ENCODE measurements at places on chromosomes 16 and 17.
A peak's percentile ranks its signal among the peaks of the same experiment; 100 is the strongest.

DNA sequence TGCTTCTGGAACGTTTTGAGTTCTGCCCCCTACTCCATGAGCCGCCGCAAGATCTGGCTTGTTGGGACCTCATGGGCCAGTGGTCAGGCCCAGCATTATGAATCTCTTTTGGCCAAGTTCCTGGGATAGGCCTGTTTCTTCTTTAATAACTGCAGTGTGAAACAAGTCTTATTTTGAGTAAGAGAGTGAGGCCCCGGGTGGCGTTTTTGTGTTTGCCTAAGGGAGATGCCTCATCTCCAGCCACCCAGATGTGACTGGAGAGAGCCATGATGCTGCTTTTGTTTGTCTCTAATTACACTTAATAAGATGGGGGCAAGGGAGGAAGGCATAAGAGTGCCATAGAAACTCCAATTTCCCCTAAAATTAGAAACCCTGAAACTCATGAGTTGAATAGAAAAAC is 39.8 kb downstream of the KSR1 start:
- DNase-seq, result no peak

- no peak for DNase-seq
Measured at GRCh38 chr16:81143921-81144471, 47.8 kb upstream of the GCSH start.

- DNase-seq, result peak; percentile 52
Measured at GRCh38 chr17:65027305-65027704, 29.2 kb downstream of the GNA13 start.

DNA sequence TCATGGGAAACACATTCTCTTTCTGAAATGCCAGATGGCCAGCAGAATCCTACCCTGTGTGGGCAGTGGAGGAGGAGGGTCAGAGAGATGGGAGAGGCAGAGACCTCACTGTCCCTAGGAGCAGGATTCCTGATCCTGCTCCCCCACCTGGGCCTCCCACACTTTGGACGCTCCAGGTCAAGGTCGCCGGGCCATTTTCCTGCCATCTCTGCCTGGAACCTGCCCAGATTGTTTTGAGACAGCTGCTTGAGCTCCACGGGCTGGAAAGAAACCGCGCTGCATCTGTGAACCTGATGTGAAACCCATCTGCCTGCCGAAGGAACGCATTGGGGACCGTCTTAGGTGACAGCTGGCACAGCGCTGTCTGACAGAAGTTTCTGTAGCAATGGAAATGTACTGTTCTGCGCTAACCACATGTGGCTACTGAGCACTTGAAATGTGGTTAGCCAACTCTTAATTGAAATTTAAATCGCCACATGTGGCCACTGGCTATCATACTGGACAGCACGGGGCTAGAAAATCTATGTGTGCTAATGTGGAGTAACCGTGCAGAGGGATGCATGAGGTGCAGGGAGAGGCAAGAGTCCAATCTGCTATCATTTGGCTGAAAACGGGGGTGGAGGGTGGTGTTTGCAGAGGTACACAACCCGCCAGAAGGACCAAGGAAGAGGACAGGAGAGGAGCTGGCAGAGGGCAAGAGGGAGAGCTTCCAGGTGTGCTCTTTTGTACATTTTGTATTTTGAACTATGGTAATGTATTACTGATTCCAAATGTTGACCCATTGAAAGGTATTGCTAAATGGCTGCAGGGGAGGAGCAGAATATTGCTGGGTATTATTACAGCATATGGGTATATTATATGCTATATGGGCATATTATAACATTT is 15.4 kb upstream of the NUBP1 start:
- no peak for DNase-seq

- DNase-seq, result no peak
Measured at GRCh38 chr16:70801611-70802010, 653 bp upstream of the VAC14 start.

DNA sequence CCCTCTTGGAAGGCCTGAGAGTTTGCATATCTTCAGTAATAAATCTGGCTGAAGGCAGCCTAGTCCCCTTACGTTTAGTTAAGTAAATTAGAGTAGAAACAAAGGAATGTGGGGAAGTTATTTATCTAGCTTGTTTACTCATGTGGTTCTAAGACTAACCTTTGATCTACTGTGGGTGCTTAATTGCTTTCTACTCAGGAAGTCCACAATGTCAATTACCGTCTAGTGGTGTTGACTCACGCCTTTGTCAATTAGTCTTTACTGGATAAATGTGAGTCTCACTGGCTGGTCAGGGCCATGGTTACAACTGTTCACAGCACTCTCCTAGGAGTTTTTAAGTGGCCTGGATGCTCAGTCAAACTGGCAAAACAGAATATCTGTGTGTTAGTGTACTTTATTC is 2338.4 kb downstream of the TP53TG3F start:
- DNase-seq, result no peak

DNA sequence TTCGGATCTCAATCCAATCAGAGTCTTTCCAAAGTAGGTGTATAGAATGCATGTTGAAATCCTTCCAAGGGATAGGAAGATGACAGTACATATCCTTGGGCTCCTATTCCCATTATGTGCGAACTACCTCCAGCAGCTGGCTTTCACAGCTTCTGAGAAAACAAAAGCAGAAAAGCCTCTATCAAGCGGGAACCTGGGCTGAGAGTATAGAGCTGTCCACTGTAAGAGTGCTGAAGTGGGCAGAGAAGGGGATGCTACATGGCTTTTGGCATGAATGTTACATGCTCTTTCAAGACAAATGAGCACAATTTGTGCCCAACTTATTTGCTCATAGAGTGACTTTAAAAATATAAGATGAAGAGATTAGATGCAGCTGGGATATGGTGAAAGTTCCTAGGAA is 993.5 kb downstream of the CDH8 start:
- DNase-seq, result no peak

DNA sequence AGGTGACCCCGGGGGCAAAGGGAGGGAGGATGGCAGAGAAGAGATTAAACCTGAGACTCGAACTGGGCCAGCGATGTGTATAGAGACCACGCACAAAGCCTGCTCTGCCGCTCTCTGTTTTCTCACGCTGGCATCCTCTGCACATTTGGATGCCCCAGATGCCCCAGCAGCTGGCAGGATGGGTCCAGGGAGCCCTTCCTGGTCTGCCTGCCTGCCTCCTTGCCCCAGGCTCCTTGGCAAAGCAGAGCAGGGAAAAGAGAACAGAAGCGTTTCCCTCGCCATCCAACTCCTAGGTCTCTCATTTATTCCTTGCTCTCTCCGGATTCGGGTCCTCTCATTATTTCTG is 5.2 kb upstream of the PIPOX start:
- peak; percentile 69 for DNase-seq

- no peak for DNase-seq
Measured at GRCh38 chr17:28615260-28615940, 1.4 kb upstream of the RSKR start.

GRCh38 chr16:55207693-55208428 is 116.1 kb upstream of the IRX6 start:
- peak; percentile 18 for DNase-seq

DNA sequence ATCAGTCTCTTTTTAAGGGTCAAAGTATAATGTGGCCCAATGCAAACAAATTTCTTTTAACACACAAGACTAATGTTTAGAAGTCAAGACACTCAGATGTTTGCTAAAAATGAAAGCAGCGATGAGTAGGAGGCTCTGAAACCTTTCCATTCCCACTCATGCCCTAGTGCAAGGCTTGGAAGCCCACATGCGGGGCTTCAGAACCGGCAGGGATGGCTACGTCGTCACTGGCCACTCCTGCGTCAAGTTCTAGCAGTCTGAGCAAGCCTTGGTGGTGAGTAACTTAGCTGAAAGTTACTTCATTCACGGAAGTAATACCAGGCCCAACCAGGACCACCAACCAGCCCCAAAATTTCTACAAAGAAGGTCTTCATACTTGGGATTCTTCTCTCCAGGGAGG is 14.8 kb upstream of the TMED6 start:
- DNase-seq, result no peak

DNA sequence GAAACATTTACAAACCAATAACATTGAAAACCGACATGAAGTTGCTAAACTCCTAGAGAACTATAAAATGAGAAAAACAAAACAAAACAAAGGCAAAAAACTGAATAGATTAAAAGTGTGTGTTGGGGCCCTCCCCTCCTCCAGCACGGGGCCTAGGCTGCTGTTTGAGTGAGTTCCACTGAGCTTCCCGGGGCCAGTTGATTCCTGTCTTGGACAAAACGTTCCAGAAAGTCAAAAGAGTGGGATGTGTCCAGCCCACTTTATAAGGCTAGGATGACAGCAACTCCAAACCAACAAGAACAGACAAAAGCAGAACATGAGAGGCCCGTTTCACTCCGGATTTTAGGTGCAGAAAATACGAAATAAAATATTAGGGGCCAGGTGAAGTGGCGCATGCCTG is 11.6 kb upstream of the CSNK1D start:
- no peak for DNase-seq

GRCh38 chr16:30758988-30759491 is 2.8 kb downstream of the CFAP119 start:
- no peak for DNase-seq

- no peak for DNase-seq
Measured at GRCh38 chr17:13480877-13481276, 120.9 kb downstream of the HS3ST3A1 start.

GRCh38 chr16:29744541-29745101 is 1.2 kb downstream of the C16orf54 start:
- no peak for DNase-seq

GRCh38 chr17:6313835-6314234 is 121.1 kb downstream of the AIPL1 start:
- no peak for DNase-seq

DNA sequence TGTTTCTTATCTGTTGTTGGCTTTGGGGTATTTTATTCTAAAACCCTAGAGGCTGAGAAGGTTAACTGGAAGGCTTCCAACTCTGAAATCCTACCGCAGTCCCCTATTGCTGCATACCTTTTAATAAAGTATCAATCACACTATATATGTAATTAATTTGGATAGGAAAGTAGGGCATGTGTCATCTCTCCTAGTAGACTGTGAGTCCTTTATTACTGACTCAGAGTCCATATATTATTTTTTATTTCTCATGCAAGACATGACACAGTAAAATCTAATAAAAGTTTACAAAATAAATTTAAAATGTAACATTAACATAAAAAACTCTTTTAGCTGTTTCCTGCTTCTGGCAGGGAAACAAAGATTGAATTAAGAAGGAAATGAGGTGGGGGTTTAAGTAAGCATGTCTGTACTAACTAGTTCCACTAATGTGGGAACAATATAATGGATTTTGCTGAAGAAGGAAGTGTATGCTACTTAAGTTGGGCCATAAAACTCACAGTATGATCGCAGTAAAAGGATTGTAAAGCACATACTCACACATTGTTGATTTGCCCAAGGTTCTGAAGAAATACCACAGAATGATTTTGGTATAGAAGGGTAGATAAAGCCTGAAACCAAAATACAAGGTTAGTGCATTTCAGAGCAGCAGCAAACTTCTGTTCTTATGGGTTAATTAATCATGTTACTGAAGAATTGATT is 97.6 kb upstream of the HLF start:
- DNase-seq, result no peak

- no peak for DNase-seq
Measured at GRCh38 chr17:77234695-77235094, 93.9 kb downstream of the SEC14L1 start.

GRCh38 chr17:61161615-61162134 is 238.0 kb upstream of the TBX2 start:
- peak; percentile 71 for DNase-seq

DNA sequence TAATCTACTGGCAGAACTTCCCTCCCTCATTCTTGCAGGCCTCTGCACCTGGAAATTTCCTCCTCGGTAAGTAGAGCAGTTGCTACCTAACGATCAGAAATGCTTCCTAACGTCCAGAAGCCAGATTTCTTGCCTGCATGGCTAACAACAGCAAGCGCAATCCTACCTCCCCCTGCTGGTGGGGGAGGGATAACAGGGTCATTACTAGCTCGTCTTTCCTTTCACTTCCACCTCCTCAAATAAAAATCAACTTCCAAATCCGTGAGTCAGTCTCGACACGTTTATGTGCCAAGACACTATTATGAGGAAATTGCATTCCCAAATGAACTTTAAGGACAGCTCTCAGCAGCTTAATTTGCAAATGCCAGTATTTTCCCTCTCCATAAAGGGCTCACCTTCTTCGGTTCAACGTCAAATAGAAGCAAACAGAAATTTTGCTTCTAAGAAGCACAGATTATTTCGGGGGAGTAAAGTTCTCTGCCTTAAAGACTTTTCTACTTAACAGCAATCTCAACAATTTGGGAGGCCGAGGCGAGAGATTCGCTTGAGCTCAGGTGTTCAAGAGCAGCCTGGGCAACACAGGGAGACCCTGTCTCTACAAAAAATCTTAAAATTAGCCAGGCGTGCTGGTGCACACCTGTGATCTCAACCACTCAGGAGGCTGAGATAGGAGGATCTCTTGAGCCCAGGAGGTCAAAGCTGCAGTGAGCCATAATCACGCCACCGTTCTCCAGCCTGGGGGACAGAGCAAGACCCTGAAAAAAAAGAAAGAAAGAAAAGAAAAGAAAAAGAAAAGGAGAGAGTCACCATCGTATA is 188.6 kb upstream of the PSMD7 start:
- no peak for DNase-seq

DNA sequence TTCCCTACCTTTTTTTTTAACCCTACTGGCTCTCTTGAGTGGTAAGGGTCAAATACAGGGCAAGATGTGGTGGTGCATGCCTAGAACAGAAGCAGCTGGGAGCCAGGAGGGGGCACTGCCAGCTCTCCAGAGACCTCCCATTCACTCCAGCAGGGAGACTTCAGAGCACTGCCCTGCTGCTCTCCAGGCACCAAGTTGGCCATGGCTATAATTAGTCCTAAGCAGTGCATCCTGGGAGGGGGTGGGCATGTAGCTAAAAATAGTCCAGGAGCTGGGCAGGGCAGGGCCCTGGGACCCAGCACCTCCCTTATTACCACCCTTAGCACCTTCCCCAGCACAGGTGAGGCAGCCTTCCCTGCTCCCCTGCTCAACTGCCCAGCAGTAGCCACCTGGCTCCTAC is 3.5 kb downstream of the CORO6 start:
- DNase-seq, result peak; percentile 67

GRCh38 chr17:63002625-63003024 is 36.6 kb downstream of the TANC2 start:
- no peak for DNase-seq

DNA sequence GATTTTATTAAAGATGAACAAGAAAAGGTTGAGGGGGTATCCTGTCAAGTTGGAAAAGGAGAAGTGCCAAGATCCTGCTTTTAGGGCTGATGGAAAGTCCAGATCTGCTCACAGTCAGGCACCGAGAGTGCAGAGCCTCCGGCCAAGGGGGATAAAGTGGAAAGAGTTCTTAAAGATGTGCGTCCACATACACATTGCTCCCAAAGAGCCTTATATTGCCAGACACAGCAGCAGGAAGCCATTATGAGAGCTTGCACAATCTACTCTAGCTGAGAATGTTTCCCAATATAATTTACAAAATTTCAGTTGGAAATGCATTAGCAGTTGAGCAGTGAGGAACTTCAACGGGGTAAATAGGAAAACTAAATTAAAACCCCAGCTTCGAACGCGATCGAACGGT is 95.6 kb downstream of the SALL1 start:
- DNase-seq, result no peak

GRCh38 chr17:40819528-40820125 is 2.8 kb downstream of the KRT10 start:
- DNase-seq, result peak; percentile 19

GRCh38 chr16:69934044-69934443 is 17.1 kb upstream of the CLEC18A start:
- no peak for DNase-seq

Measured in SK-N-SH (cell line).